ENCODE measurements at places on chromosomes 1 and 21.

- no peak for DNase-seq
Measured at GRCh38 chr21:16096988-16097387, 367.2 kb downstream of the USP25 start.

- DNase-seq = no peak
Measured at GRCh38 chr1:75130865-75131564, 3.2 kb upstream of the LHX8 start.

- DNase-seq = no peak
Measured at GRCh38 chr1:204598319-204598969, 82.2 kb downstream of the MDM4 start.

GRCh38 chr21:34598931-34599400, 15.9 kb downstream of the RCAN1 start:
- no peak for DNase-seq

DNA sequence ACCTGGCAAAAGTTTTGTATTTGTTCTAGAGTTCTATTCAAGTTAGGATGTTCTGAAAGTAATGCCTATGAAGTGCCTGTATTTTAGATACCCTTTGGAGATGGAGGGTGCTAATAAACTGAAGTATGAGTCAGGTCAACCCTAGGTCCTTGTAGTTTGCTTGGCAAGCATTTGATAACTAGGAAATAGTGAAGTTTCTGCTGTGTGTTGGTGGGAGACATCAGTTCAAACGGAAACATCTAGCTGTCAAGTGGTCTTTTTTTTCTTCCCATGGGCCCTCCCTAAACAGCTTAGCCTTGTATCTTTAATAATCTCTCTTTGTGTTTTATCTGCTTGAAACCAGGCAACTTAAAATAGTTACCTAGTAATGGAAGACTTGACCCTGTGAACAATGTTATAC, 4.5 kb downstream of the MRPS6 start:
- DNase-seq = no peak

DNA sequence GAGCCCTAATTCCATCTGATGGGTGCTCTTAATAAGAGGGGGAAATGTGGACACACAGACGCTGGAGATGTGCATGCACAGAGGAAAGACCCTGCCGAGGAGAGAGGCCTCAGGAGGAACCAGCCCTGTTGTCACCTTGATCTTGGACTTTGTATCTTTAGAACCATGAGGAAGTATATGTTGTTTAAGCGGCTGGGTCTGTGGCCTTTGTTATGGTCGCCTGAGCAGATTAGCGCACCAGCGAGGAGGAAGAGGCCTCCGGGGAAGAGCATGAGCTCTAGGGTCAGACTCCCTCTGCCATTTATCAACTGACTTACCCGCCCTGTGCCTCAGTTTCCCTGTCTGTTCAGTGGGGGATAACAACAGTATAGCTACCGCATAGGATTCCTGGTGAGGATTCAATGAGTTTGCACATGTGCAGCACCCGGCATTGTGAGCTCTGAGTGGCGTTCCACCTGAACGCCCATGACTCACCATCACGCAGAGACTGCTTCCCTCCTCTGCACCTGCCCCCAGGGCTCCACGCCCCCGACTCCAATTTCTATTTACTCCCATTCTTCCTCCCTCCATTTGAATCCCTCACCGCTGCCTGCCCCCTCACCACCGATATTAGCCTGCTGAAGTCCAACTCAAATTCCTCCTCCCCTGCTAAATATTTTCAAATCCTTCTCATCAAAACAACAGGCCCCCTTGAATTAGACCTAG, 67.2 kb downstream of the ATP5PO start:
- no peak for DNase-seq

GRCh38 chr1:109252893-109253802, 3.8 kb downstream of the CELSR2 start:
- no peak for DNase-seq

DNA sequence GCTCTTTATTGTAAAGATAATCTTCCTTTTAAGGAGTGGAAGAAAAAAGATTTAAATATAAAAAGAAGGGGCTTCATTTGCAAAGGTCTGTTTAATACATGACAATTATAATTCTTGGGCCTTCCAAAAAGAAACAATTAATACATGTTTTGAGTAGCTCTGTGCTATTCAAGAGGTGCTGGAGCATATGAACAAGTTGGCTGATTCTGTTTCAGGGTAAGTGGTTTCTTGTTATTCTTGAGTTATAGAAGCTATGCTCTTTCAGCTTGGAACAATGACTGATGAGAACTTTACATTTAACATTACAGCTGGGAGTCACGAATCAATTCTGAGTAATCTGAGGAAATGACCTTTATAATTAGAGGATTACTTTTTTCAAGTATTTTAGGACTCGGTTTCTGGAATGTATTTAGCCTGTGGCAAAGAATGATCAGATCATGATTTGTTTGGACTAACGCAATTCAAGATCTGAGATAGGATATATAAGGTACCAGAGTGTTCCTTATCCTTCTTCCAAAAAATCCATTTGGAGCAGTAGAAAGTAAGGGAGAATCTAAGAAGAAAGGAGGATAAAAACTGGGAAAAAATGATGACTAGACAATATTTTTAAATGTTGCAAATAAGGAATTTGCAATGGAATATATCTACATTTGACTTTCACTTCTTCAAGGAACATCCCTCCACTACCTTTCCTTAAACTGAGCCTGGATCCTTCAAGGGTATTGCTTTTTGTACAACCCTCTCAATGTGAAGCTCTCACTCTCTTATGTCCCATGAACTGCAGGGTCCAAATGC, 77.1 kb upstream of the KCTD3 start:
- DNase-seq = no peak

DNA sequence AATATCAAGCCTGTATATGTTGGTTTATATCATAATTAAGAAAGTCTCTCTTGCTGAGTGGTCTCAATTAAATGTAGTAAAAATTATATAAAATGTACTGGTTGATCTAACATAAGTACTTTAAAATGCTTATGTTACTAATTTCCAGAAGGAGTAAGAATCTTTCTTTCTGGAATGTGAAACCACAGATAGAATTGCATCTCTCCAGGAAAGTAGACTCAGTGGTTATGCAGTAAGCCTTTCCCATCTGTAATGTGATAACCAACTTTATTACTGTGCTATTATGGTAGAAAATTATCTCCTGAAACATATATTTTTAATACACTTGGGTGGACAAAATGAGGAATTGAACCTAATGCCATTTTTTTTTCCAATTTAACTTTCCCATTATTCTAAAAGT, 8.9 kb upstream of the RALGPS2 start:
- no peak for DNase-seq

GRCh38 chr21:17725339-17725738, 93.8 kb downstream of the C21orf91 start:
- no peak for DNase-seq

DNA sequence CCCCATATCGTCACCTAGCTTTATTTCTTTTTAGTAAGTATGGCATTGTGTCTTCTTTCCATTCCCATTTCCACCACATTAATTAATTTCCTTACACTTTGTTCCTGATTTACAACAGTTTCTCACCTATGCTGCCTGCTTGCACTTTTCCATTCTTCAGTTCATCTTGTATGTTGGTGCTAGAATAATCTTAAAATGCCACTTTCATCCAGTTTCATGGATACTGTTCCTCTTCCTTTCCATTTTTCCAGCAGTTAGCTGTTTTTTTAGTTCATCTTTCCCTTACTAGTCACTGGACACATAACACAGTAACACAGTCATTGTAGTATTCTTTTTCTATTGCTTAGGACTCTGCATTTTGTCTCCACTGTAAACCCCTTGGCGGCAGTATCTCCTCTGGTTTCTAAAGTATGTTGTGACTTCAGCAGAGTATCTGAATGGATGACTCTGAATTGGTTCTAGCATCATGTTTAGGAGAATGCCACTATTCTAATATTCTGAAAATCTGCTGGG, 2.1 kb downstream of the CDC7 start:
- DNase-seq = no peak

DNA sequence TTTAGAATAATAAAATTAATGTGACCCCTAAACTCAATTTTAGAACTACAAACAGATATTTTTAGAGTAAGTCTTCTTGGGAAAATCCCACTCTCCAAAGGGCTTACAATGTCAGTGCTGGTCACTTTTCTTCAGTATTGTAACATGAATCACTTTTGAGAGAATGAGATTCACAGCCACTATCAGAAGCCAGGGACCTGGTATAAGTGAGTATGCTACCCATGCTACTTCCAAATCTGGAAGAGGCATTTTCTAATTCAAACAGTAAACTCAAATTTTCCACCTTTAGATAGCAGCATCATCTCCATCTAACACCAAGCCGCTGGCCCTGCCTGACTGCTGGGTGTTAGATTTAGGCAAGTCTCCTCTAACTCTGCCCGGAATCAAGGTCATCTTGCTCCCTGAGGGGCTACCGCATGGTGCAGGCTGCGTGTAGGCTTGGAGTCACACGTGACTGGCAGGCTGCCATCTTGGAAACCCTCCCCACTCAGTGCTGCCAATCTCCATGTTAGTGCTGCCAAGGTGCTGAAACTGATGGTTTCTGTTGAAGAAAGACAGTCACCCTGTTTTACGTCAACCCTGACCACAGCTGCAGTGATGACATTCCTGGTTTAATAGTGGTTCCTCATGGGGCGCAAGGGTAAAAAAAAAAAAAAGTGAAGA, 882.9 kb upstream of the B3GALT2 start:
- no peak for DNase-seq

DNA sequence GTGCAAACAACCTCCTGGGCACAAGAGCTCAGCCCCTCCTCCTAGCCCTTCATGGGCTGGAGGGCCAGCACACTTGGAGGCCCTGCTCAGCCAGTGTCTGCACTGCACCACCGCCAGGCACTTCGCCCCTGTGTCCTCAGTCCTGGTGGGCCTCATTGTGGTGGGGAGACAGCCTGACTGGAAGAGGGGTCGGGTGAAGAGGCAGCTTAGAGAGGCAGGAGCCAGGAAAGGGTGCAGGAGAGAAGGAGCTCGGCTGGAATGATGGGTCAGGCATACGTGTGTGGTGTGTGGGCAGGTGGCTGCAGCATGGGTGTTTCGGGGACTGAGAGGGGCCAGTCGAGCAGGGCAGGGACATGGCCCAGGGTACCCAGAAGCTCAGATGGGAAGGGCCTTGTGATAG, 4.1 kb downstream of the WNT3A start:
- no peak for DNase-seq

Data from NCI-H1048 (cell line).